ENCODE measurements at places on chromosomes 2 and 18.

- DNase-seq = no peak
These were observed at the start of gene MSTN for GRCh38 chr2:190062601-190063000. Gene MSTN (minus strand): TSS chr2:190062729. CDS start chr2:190062596, 133 bp downstream.

DNA sequence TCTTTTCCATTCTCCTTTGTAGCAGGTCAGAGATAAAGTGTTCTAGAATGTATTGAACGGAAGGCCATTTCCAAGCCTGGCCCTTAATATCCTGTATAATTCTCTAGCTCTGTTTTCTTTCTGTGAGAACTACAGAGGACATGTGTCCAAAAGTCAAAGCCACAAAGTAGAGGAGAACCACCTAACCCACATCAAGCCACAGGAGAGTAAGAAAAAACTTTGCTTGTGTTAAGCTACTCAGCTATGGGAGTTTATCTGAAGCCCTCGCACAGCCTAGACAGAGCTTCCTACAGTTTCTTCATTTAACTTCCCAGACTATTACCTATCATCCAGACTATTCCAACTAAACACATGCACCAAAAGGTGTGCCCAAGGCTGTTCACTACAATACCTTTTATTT, 22.0 kb downstream of the ADAM17 start:
- DNase-seq = no peak

- DNase-seq = peak; percentile 35
These were observed 333.4 kb downstream of the SETBP1 start for GRCh38 chr18:45014047-45014501.

DNA sequence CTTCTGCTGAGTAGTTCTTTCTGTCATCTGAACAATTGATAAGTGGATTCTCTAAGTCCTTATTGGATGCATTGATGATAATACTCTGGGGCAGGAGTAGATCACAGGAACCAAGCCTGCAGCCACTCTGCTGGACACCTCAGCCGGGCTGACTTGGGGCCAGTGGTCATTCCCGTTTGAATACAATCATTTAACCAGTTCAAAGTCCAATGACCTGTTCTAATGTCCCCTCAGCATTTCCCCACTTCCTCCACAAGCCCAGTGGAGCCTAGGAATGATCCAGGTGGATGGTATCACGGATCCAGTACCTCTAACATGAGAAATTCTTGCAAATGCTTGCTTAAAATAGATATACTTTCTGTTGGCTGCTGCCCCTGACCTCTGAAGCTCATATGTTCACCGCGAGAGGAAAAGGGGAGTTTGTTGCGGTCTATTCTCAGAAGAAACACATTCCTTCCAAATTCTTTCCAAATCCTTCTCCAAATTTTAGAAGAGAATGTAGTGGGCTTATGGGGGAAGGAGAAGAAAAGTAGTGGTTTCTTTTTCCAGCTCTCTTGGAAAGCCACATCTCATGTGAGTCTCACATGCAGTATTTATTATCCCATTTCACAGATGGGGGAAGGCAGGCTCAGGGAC, 170.9 kb downstream of the INHBB start:
- DNase-seq = no peak

GRCh38 chr2:166197446-166197845, 69.6 kb upstream of the SCN1A start:
- no peak for DNase-seq

GRCh38 chr2:44707945-44708660, 233.4 kb upstream of the SIX3 start:
- DNase-seq = no peak

GRCh38 chr2:62817995-62818713, 112.6 kb downstream of the EHBP1 start:
- DNase-seq = no peak

DNA sequence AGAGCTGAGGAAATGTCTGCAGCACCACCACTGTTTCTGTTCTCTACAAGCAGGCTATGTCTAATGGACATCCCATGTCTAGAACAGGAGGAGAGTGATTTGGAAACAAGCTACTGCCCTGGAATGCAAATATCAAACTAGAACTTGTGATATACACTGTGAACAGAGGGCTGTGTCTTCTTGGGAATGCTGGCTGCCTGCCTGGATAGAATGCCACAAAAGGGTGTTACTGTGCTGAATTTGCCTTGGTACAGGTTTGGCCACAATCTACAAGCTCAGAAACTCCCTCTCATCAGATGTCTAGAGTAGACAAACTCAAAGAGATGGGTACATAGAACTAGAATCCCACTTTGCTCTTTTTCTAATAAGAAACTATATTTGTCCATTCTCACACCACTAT, 170.5 kb downstream of the NYAP2 start:
- DNase-seq = no peak

GRCh38 chr2:66985906-66986305, 411.2 kb upstream of the ETAA1 start:
- DNase-seq = no peak

DNA sequence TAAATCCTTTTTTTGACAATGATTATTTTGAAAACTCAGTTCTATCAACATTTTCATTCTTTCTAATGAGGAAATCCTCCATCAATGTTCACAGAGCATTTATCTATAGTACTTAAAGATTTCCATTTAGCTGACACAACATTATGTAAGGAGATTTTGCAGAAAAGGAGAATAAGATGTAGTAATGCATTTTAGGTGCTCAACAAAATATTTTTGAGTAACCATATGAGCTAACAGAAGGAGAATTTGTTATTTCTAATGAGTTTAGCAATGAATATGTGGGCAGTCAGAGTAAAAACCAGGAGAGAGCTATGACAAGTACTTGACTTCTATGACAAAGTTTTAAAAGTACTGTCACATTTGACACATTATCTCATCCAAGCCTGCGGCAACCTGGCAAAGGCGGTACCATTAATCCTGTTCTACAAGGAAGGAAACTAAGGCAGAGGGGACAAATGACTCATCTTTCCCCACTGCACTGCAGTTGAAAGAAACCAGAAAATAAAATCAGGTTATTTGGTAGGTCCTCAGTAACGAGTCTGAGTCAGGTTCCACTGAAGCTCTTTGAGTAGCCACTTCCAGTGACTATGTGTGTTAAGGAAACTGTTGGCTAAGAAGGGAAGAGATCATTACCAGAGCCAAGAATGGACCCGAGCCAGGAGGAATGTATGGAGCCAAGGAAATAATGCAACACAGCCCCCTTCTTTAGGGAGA, 134.1 kb upstream of the ITGB6 start:
- DNase-seq = no peak

GRCh38 chr2:120224256-120224655, 1.1 kb upstream of the TMEM185B start:
- DNase-seq = no peak

All from AG09319 (cell line).